ENCODE measurements at places on chromosomes 11 and 22.
A peak's percentile ranks its signal among the peaks of the same experiment; 100 is the strongest.

DNA sequence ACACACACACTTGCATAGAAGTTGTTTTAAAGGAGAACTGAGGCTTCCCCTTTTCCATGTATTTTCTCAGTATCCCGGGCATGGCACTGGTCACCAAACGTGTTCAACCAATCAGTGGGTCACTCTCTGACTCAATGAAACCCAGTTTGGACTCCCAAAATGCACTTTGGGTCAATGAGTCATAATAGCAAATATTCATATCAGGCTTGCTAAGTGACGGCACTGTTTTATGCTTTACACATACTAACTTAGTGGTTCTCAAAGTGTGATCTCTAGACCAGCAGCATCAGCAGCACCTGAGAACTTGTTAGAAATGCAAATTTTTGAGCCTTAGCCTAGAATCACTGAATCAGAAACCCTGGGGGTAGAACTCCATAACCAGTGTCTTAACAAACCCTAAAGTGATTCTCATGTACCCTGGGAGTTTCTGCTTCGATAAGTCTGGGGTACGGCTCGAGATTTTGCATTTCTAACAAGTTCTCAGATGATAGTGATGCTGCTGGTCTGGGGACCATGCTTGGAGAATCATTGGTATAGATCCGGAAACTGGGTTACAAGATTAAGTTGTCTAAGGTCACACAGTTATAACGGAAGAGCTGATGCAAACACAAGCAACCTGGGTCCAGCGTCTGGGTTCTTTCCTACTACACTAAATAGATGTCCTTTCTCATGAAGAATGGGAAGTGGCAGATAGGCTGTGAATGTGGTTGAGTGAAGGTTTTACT, 35.6 kb downstream of the ETS1 start:
- no peak for DNase-seq

DNA sequence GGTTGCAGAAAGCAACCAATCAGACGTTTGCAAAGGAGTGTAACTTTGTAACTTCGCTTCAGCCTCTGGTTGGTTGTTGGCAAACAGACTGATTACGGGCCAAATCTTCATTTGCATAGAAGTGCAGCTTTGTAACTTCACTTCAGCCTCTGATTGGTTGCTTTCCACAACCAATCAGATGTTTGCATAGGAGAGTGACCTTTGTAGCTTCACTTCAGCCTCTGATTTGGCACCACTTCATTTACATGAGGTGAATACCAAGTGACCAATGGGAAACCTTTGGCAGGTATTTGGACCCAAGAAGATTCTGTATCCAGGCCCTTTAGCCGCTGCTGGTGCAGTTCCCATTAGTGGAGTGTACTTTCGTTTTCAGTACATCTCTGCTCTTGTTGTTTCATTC, 16.0 kb downstream of the USP47 start:
- DNase-seq = no peak

- no peak for DNase-seq
Observed at GRCh38 chr11:78990261-78990660, 415.6 kb upstream of the NARS2 start.

DNA sequence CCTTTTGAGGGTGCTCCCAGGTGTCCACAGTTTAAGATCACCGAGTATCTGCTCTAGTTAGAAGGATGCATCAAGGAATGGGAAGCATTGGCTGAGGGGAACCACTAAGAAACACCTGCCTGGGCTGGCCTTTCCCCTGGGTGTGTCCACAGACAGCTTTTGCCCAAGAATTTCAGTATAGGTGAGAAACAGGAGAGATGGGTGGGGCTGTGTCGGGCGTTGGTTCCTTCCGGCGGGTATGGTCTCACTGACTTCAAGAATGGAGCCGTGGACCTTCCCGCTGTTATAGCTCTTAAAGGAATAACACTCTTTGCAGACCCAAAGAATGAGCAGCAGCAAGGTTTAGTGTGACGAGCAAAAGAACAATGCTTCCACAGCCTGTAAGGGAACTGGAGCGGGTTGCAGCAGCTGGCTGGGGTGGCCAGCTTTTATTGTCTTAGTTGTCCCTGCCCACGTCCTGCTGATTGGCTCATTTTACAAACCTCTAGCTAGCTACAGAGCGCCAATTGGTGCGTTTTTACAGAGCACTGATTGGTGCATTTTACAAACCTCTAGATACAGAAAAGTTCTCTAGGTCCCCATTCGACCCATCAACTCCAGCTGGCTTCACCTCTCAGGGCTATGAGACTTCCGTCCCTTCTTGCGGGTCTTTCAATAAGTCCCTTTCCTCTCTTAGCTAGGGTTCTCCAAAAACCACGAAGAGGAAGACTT, 2.4 kb downstream of the FADS1 start:
- no peak for DNase-seq

- DNase-seq = no peak
Observed at GRCh38 chr22:39732625-39733024, 160.9 kb downstream of the ENTHD1 start.

DNA sequence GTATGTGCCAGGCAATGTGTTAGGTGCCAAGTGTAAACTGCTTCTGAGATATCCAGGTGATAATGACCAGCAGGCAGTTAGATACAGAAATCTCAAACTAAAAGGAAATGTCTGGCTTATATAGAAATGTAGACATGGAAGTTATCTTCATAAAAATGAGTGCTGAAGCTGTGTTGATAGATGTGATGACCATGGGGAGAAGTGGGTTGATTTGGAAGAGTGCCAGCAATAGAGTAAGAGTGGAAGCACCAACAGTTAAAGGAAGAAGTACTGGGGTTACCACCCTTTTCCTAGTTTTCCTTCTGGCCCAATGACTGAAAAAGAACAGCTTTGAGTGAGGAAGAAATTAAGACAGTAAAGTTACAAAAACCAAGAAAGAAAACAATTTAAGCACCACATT, 68.5 kb downstream of the C2CD3 start:
- no peak for DNase-seq

DNA sequence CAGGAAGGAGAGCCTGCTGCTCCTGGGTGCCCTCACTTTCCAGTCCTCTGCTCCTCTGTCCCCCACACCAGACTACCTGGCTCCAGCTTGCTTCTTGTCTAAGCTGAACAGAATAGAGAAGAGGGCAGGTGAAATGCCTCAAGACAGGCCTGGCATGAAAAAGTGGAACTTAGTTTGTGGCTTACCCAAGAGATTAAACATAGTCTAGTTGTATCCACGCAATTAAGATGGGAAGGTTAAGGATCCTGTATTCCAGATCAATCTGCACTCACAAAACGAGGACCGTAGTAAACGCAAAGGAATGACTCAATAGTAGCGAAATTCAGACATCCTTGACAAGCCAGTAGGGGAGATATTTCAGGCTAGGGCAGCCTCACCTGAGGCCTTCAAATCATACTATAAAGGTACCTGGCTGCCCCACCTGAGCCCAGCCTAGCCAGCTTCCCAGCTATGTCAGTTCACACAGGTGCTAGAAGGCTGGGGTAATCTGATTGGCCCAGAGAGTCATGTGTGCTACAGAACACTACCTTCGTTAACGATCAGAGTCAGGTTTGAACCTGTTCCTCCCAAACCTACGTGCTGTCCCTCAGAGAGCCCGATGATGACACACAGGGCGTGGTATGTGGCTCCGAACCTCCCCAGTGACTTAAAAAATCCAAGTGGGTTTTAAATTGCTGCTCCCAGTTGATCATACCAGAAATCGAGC, 46.5 kb downstream of the AHNAK start:
- DNase-seq = no peak

- DNase-seq = no peak
Observed at GRCh38 chr11:87019613-87020271, 18.0 kb upstream of the TMEM135 start.

DNA sequence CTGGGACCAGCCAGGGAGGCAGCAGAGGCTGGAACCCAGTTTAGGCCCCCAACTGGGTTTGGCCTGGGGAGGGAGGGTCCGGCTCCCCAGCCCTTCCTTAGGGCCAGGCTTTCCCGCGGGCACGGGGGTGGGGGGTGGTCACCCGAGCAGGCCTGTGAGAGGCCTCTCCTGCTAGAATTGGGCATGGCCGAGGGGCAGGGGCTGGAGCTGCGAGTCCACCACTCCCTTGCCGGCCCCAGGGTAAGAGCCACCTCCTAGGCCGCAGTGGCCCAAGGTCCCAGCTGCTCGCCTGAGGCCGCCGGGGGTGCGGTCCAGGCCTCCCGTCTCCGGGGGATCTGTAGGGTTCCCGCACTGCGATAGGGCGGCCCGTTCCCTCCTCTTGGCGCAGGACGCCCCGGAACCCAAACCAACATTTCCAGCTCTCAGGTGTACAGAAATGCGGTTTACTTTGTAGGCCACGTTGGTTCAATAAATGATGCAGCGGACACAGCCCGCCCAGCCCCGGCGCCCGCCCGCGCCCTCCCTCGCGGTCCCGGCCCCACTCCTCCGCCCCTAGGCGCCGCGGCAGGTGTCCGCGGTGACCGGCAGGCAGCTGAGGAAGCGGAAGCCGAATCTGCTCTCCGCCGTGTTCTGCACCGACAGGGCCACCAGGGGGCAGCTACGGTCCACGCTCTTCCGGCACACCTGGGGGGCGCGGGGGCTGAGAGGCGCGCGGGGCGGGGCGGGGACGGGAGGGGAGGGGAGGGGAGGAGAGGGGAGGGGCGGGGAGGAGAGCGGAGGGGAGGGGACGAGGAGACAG, 5.9 kb downstream of the LMNTD2 start:
- peak; percentile 78 for DNase-seq

DNA sequence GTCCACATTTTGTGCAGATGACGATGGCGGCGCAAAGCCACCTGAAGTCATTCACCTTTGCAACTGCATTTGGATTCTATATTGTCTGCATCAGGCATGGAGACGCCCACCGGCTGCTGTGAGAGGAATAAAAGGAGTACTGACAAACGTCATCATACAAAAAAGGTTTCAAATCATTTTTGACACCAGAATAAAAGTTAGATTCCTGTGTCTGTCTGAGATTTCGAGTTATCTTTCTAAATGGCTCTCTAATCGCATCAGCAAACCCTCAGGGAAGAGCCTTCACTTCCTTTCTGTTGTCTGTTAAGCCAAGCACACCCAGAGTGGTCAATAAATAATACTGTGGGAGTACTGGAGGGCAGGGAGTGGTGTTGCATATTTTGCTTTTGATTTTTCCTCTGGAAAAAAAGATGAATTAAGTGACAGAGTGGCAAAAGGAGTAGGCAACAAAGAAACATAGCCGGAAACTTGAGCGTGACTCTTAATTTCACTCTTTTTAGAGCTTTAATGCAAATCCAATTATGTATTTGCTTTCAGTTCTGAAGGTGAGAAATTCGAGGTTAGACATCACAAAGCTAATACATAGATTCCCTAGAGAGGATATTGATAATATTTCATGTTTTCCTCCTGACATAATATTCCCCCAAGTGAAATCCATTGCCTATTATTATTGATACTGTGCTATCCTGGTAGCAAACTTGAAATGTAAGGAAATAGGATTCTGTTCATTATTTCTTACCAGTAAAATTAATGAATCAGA, 150.8 kb upstream of the MTMR2 start:
- DNase-seq = no peak

DNA sequence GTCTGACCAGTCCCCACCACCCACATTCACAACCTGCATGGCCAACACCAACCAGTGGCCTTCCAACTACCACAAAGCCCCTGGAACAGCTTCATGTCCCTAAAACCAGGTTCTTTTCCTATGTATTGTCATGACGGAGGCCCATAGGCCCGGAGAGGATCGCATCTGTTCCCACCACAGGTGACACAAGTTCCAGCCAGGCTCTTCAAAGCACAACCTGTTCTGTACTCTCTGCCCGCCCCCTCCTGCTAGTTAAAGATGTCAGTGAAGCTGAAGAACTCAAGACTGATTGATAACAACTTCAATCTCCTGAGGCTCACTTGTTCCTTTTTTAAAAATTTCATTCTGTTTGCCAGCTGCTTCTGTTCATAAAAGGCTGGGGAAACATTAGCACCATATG, 121.1 kb upstream of the GUCY1A2 start:
- no peak for DNase-seq

DNA sequence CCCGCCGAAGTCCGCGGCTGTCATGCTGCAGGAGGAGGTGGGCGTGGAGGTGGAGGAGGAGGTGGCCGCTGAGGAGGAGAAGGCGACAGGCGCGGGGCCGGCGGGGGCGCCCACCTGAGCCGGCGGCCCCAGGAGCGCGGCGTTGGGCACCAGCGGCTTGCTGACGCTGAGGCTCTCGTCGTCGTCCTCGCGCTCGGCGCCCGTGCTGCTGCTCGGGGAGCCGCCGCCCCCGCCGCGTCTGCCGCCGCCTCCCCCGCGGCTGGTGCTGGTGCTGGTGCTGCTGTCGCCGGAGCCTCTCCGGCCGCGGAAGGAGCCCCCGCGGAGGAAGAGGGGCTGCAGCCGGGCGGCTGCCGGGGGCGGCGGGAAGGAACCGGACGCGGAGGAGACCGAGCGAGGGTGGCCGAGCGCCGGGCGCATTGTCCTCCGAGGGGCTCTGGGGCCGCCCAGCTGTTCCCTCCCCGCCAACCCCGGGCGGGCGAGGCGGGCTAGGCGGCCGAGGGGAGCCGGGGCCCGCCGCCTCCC, 388 bp downstream of the TMEM121B start:
- no peak for DNase-seq

DNA sequence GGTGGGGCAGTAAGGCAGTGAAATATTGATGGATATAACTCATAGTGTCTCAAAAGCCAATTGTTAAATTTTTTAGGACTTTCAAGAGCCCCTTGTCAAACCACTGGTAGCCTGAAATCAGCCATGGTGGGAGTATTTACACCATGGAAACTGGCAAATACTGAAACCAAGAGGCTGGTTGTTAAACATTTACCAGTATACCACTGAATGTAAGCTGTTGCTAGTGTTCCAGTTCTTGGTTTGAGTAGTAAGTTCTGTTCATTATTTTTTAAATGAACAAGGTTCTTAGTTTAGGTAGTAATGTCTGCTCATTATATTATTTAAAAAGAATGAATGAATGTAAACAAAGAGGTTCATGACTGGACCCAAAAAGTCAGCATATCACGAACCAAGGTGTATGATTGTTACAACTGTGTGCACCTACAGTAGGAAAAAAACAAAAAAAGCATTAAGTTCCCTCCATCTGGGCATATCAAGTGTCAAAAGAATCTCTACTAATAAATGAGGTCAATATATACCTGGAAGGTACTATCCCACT, 4.5 kb upstream of the EIF3F start:
- DNase-seq = no peak

- DNase-seq = no peak
Observed at GRCh38 chr22:44100411-44100810, 76.3 kb downstream of the PARVB start.

GRCh38 chr11:119470317-119471291, 47.6 kb upstream of the THY1 start:
- DNase-seq = no peak

DNA sequence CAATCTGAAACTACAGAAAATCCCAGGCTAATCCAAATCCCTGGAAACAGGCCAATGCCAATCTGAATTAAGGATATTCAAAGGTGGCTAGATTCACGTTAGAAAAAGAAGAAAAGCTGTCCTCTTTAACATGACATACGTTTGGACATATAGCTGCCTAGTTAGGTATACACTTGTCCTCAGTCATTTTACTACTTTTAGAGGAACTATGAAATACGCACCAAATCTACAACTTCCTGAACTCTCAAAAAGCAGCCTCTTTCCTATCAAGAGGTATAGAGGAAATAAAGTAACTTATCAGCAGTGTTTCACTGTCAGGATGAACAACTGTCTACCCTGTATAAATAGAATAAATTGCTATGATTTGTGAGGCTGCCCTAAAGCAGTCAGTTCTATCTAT, 24.0 kb downstream of the KMT5B start:
- DNase-seq = no peak
